ENCODE measurements at places on chromosomes 12 and 14.

- DNase-seq = no peak
Measured at GRCh38 chr12:21438643-21439042, 1.2 kb downstream of the PYROXD1 start.

DNA sequence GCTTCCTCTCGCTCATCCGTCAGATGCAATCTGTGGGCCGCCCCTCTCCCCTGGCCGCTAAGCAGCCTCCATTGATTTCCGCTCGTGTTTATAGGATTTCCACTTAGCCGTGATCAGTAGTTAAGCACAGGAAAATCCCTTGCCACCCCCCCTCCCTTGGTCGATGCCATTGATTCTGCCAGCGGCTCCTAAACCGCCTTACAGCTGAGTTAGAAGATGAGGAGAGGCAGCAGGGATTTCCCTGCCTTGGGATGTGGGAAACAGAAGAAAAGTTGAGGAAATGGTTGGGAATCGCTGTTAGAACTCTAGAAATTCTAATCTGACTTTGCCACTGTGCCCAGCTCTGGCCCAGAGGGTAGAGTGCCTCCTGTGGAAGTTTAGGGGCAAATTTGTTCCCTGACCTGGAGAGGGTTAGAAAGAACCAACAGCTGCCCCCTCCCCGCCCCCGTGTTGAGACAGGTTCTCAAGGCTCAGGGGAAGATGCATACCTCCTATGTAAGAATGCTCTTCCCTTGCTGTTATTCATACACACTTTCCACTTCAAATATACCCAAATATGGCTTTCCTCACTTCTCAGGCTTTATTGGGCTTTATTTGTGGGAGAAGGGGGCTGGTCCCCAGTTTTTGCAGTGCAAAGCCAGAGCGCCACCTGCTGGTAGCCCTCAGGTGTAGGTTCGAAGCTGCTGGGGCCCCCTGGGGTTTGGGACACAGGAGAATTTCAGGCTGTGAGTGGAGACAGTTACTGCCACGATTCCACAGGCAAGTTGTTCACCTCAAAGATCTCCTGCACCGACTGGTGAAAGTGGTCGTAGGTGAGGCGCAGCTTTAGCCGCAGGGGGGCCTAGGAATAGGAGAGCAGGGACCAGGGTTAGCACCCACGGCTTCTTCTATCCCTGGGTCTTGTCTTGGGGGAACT, 3.2 kb downstream of the THTPA start:
- no peak for DNase-seq

DNA sequence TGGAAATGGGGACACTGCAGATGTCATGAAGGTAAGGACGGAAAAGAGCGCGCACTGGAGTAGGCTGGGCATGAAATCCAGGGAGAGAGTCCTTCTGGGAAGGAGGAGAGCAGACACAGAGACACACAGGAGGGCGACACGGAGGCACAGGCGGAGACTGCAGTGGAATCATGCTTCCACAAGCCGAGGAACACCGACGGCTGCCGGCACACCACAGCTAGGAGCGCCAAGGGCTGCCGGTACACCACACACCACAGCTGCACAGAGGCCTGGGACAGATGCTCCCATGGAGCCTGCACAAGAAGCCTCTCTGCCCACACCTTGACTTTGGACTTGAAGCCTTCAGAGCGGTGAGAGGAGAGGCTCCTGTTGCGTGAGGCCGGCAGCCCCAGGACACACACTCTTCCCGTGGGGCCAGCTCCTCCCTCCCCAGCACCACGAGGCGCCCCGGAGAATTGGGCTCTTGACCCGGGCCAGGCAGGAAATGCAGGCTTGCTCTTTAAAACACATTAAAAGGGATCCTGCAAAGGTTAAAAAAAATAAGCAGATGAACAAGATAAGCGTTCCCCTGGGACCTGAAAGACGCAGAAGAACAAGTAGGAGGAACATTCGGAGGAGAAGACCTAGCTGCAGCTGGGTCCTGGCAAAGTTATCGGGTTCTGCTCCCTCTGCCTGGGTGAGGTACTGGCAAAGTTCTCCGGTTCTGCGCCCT, 28.3 kb upstream of the FZD10 start:
- DNase-seq = no peak

GRCh38 chr14:22492622-22493542, 96.1 kb downstream of the DAD1 start:
- no peak for DNase-seq

Data from thyroid gland (tissue), 4 donors.